ENCODE measurements at places on chromosomes 2 and 18.

GRCh38 chr2:159987181-159987580 is 75.2 kb downstream of the PLA2R1 start:
- DNase-seq: no peak

- peak; percentile 82 for DNase-seq
Observed at GRCh38 chr2:14524041-14524802, 108.3 kb upstream of the LRATD1 start.

- DNase-seq: peak; percentile 55
Observed at GRCh38 chr2:48514348-48515003, 15.5 kb upstream of the STON1 start.

DNA sequence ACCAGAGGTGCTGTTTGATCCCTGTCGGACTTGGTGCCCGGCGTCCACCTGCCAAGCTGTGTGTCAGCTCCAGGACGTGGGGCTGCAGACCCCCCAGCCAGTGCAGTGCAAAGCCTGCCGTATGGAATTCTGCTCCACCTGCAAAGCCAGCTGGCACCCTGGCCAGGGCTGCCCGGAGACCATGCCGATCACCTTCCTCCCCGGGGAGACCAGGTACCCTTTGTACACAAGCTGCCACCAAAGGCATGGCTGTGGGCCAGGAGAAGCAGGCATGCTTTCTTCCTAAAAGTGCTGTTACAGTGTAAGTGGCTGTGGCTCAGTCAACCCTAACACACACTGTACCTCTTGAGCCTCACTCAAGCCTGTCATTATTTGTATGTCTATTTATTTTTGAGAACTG is 103.3 kb downstream of the RNF144A start:
- no peak for DNase-seq

- no peak for DNase-seq
Observed at GRCh38 chr2:36965206-36965605, 1.1 kb downstream of the STRN start.

- no peak for DNase-seq
Observed at GRCh38 chr2:171185165-171185818, 24.6 kb upstream of the TLK1 start.

DNA sequence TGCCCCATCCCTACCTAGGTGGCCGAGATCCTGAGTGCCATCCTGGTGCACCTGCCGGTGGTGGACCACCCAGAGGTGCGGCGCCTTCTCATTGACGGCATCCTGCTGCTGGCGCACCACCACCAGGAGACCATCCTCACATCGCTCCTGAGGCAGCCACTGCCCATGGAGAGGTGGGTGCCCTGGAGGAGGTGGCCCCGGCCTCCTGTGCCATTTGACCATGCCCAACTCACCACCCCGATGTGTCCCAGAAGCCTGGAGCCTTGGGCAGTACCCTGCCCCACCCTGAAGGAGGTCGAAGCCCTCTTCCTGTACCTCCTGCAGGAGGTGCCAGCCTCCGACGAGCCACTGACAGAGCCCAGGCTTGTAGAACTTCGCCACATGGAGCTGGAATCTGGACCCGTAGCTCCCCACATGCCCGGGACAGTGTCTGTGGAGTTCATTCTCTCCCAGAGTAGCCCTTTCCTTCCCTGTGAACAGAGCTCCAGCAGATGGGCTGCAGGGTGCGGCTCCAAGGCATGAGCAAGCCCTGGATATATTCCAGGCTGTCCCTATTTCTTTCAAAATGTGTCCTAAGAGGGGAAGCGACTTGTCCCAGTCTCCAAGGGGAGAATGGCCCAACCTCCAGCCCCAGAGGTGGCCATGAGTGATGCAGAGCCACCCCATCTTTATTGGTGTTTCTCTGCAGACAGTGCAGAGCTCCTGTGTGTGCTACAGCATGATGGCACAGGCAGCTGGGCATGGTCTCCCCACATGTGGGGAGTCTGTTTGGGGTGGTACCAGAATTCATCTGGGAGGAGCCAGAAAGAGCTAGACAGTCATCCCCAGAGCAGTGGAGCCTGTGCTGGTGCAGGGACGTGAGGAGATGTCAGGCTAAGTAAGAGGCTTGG is 34.2 kb downstream of the HJURP start:
- DNase-seq: no peak

- no peak for DNase-seq
Observed at GRCh38 chr2:207422380-207422779, 107.4 kb upstream of the CREB1 start.

DNA sequence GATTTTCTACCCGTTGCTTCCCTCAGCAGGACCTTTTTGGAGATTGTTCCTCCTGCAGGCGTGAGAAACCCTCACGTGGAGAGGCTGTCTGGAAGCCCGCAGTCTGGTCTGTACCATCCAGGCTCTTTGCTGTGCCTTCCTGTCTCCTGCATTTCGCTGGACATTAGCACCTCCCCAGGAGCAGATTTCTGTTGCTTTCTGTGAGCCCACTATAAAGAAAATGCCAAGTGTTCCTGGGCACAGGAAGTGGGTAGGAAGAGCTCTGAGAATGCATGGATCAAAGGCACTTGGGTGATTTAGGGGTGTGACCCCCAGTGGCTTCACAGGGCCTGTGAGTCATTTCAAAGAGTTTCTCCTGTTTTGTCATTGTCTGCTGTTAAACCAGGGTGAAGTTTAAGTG is 27.3 kb downstream of the SPTBN1 start:
- DNase-seq: peak; percentile 76

DNA sequence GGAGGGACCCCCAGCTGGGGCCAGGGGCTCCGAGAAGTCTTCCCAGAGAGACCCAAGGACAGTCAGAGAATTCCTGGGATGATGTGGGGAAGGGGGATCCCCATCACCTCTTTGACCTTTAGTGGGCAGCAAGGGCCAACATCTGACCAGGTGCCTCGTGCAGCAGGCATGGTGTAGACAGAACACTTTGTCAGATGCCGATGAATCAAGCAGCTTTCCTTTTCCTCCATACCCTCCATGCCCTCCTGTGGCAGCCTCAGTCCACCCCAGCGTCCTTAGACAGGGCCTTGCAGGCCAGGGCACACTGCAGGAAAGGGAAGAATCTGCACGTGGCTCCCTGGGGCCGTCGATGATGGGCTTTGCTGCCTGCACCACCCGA is 26.3 kb downstream of the GPR55 start:
- no peak for DNase-seq

GRCh38 chr2:19244460-19245363 is 113.7 kb downstream of the OSR1 start:
- peak; percentile 13 for DNase-seq

Data from AG10803 (cell line).